Effector CD4-positive, alpha-beta T cell (primary cell): ENCODE measurements at places on chromosomes 2 and 18.

GRCh38 chr18:67864677-67865340, 348.3 kb upstream of the DSEL start:
- no peak for DNase-seq

DNA sequence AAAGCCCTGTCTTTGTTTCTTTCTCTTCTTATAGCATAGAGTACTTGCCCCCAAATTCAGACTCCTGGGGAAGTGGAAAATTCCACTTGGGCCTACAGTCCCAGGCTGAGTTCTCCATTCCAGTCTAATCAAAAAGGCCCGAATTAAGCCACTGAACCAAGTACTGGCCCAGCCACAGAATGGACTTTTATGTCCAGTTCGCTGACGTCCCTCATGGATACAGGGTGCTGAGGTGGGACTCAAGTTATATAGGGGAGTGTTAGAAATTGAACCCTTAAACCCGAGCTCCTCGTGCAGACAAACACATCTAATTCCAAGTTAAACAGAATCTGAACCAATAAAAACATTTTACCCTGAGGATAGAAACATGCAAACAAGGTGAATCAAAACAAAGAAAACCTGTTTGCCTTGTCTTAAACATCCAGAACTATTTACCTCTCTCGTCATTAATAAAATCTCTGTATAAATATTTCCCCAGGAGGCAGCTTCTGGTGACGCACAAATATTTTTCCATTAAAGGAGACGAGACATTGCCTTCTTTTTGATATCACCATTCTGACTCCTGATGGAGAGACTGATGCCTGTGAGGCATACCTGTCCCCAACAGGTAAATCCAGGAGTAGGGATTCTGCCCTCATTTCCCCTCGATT, 136.8 kb upstream of the ARL4C start:
- DNase-seq, result no peak

DNA sequence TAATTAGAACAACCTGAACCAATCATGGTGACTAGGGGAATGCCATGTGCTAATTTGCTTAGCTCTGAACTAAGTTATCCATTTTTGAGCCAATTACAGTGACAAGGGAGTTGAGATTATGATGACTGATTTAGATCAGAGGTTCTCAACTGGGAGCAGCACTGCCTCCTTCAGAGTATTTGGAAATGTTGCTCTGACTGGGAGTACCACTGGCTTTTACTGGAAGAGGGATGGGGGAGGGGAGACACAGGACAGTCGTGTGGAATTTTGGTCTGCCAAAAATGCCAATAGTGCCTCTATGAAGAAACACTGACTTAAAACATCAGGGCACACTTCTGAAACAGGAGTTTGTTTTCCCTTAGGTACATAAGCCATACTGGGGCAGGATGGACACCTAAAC, 48.1 kb upstream of the VPS54 start:
- no peak for DNase-seq

- no peak for DNase-seq
These were observed 102.3 kb upstream of the NEUROD1 start for GRCh38 chr2:181782660-181783059.

- no peak for DNase-seq
These were observed 398.4 kb downstream of the METTL4 start for GRCh38 chr18:2172881-2173280.

DNA sequence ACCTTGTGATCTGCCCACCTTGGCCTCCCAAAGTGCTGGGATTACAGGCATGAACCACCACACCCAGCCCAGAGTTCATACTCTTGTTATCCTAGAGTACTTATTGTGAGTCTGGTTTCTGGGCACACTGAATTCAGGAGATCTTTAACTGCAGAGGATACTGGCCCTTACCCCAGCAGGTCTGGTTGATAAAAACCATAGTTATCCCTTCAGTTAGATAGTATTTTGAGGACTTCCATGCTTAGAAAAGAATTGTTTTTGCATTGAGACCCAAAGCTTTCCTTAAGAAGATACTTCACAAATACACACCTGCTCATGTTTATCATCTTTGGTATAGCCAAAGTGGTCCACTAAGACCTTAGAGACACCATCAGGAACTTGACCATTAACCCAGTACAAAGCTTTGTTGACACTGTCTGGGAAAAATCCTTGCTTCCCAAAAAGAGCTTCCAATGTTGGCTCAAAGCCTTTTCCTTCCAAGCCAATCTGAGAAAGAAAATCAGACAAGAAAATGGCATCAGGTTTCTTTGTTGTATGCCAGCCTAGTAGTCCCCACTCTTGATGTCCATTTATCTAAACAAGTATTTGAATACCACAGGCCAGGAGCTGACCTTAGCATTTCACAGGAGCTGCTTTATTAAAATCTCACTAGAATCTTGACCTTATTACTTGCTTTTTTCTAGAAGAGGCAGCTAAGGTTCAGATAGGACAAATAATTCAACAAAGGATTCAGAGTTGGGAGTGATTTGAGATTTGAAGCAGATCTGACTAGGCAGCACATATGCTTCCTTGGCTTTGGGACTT, 17.2 kb downstream of the APOB start:
- no peak for DNase-seq

- DNase-seq, result peak; percentile 45
These were observed 73.4 kb downstream of the INPP4A start for GRCh38 chr2:98518101-98518500.

DNA sequence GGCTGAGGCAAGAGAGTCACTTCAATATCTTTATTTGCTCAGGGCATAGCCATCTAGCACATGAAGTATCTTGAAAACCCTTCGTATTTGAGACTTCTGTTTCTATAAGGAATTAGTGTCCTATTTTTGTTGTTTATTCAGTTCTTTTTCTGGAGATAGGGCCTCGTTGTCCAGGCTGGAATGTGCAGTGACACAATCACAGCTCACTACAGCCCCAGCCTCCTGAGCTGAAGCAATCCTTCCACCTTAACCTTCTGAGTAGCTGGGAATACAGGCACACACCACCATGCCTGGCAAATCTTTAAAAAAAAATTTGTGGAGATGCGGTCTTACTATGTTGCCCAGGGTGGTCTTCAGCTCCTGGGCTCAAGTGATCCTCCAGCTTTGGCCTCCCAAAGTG, 50.6 kb downstream of the PSMD14 start:
- DNase-seq, result no peak

- DNase-seq, result no peak
These were observed 52.4 kb downstream of the EMX1 start for GRCh38 chr2:72969706-72970105.

GRCh38 chr2:168738062-168738461, 64.4 kb upstream of the NOSTRIN start:
- DNase-seq, result no peak

DNA sequence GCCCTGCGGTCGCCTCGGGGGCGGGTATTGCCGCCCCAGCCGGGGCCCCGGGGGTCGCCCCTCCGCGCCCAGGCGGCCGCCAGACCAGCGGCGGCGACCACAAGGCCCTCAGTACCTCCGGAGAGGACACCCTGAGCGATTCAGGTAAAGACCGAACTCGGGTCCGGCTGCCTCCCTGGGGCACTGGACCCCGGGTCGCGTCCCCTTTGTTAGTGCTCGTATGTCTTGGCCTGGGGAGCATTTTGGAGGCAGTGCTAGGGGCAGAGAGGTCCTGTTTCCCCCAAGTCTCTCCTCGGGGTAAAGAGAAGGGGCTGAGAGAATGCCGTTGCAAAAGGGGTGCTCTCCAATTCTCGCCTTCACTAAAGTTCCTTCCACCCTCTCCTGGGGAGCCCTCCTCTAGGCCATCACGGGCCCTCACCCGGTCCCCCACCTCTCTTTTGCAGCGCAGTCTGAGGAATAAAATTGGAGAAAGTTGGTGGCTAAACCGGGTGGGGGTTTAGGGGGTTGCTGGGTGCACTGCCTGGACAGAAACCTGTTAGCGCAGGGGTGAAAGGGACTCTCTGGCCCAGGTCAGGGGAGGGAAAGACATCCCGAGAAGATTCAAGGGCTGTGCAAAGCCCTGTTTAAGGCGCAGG, 2.5 kb downstream of the MYCN start:
- DNase-seq, result no peak

DNA sequence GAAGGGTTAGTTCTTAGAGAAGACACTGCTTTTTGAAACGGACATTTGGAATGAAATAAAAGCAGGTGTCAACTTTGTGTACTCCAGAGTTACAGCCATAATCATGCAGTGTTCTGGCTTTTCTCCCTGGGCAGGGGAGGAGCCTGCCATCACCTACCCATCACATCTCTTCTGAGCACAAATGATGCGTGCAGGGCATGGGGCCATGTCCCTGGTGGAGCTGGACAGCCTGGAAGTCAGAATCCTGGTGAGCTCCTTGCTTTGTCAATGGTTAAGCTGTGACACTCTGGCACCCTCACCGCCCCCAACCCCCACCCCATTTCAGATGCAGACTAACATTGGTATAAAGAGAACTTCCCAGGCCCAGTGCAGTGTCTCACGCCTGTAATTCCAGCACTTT, 53.1 kb downstream of the PDCL3 start:
- DNase-seq, result no peak

DNA sequence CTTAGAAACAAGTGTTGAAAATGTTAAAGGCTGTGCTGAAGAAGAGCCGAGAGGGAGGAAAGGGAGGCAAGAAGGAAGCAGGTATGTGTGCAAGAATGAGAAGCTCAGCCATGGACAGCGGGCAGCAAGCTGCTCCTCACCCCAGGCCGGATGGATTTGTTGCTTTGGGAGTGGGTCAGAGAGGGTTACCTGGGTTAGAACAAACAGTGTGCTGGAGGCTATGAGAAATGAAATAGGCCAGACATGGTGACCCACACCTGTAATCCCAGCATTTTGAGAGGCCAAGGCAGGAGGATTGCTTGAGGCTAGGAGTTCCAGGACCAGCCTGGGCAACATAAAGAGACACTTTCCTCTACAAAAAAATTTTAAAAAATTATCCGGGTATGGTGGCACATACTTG, 97.5 kb downstream of the TANC1 start:
- DNase-seq, result no peak

- DNase-seq, result no peak
These were observed 74.0 kb upstream of the SEC11C start for GRCh38 chr18:59065684-59066083.
